CD4-positive, alpha-beta memory T cell (primary cell): ENCODE measurements at places on chromosomes 3 and 15. TPM values are rescaled to one million over a fixed set of nuclear protein-coding genes. Genes with fewer than 3 reads are reported as not detected.

The VILL gene
- total RNA-seq: 41.7 TPM

The TMEM207 gene
- not detected for total RNA-seq

The LDHAL6B gene
- not detected for total RNA-seq

The C3orf85 gene
- total RNA-seq: not detected

The KCNMB2 gene
- total RNA-seq: not detected

The CKMT1B gene
- total RNA-seq: not detected
